Fibroblast of skin of abdomen (primary cell): ENCODE measurements at places on chromosomes 6 and 20.

DNA sequence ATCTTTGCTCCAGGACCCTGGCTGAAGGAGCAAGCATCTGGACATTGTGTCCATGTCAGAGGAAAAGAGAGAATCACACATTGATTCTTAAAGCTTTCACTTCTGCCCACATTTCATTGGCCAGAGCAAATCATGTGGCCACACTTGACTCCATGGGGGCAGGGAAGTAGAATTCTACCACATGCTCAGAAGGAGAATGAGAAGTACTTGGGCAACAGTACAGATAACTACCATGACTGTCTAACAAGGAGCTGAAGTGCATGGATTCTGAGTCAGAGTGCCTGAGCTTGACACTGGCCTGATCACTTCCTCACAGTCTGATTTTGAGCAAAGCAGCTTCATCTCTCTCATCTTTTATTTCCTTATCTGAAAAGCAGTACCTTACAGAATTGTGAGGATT, 38.6 kb downstream of the GHRH start:
- peak; percentile 85 for DNase-seq

- peak; percentile 16 for DNase-seq
Observed at GRCh38 chr20:57498425-57499400, 26.2 kb downstream of the CTCFL start.

- no peak for DNase-seq
Observed at GRCh38 chr20:63850689-63851547, 10.4 kb upstream of the ABHD16B start.

- DNase-seq: no peak
Observed at GRCh38 chr6:38750968-38751615, 36.0 kb downstream of the DNAH8 start.

DNA sequence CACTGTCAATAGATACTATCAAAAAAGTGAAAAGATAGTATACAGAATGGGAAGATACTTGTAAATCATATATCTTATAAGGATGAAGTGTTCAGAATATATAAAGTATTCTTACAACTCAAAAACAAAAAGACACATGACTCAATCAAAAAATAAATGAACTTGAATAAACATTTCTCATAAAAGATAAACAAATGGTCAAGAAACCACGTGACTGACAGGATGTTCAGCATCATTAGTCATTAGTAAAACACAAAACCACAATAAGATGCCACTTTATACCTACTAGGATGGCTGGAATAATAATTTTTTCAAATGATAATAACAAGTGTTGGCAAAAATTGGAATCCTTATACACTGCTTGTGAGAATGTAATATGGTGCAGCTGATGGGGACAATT, 729.1 kb upstream of the HS3ST5 start:
- no peak for DNase-seq

- DNase-seq: peak; percentile 66
Observed at GRCh38 chr6:21587179-21587960, 6.2 kb upstream of the SOX4 start.

- DNase-seq: no peak
Observed at GRCh38 chr6:16884526-16884925, 123.3 kb upstream of the ATXN1 start.

DNA sequence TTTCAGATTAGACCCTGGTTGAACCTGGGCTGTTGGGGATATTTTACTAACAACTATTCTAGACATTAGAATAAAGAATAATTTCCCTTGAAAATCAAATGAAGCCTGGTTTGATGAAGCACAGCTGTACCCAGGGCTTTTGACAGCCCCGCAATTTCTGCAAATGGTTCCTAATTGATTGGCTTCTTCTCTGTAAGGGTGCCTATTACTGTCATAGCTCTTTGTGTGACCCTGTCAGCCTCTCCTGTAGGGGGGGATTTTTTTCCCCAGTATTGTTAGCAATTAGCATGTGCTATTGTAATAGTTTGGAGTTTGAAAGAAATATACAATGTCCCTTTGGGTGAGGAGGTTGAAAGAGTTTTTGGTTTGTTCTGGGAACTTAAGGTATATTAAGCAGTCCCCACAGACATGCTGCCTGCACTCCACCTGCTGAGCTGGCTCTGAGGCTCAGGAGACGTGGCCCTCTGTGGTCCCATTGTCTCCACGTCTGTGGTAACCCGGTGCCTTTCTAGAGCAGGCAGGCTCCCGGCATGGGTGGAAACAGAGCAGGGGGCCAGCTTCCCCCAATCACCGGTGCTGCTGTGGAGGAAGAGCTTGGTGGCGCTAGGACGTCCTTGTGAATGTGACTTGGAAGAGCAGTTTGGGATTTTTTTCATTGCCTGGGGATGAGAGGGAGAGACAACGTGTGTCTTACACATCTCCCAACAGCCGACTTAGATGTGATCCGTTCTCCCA, 47.3 kb upstream of the CLDN20 start:
- no peak for DNase-seq

GRCh38 chr6:110662490-110663211, 152.6 kb downstream of the CDK19 start:
- DNase-seq: peak; percentile 10

DNA sequence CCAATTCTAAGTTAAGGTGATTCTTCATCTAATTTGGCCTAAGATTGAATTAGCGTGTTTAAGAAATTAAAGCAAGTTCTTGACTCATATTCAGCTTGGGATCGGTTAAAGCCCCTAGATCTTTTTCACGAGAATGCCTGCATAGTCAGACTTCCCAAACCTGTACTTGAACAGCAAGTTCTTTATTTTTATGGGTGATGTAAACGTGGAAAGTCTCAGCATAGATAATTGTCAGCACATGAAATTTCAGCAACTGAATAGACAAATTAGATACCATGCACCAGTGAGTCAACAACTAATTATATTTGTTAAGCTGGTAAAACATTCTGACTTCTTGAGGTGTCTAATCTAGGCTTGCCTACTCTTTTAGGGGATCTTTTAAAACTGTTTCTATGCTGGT, 183.1 kb upstream of the TNFAIP3 start:
- no peak for DNase-seq

- DNase-seq: no peak
Observed at GRCh38 chr6:34384321-34385153, 7.9 kb downstream of the NUDT3 start.

- DNase-seq: peak; percentile 80
Observed at GRCh38 chr6:161079566-161080262, 88.1 kb downstream of the MAP3K4 start.

DNA sequence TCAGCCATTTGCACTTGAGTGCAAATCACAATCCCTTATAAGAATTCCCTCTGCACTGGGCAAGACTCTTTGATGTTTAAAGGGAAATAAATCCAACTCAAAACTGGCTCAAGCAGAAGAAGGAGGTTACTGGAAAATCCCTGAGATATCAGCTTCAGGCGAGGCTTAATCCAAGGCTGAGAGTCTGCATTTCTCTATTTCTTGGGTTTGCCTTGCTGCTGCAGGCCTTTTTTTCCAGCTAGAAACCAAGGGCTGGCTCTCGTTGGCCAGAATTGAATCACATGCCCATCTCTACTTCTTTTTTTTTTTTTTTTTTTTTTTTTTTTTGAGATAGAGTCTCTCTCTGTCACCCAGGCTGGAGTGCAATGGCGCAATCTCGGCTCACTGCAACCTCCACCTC, 11.7 kb downstream of the HCK start:
- DNase-seq: no peak

DNA sequence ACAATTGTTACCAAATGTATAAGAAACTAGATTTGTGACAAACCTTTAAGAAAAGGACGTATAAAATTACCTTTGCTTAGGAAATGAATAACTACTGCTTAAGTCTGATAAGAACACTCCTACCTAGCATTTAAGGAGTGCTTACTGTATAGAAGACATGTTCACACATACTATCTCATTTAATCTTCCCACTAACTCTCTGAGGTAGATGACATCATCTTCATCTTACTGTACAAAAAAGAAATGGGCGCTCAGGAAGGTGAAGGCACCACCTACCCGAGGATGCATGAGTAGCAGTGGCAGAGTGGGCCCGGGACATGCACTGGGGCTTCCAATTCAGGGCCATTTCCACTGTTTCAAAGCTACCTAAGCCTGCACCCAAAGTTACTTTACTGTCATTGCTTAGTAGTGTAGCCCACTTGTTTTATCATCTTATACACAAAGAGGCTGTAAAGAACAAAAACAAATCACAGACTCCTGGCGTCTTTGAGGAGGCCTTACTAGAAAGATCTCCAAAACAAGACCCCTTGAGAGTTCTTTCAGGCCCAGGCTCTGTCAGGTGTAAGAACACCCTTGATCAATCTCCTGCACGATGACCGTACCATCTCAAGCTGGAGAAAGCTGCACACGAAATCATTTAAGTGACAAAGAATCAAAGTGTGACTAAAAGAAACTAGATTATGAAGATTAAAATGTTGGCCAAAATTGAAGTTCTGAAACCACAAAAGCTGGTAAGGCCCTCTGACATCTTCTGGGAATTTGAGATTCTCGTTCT, 128.0 kb downstream of the INSM1 start:
- no peak for DNase-seq

DNA sequence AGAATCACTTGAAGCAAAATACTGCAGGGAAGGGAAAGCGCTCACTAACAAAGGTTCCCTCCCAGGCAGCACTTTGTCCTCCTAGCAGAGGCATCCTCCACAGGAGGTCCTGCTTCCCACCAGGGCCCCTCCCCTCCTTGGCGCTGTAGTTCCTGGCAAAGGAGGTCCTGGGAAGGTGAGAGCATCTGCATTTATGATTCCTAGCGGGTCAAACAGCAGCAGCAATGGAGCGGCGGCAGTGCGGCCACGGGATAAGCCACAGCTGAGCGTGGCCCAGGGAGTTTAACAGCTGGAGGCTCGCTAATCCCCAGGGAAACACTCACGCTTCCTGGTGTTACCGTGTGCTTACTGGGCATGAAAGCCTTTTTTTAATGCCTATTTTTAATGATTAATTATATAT, 185.8 kb downstream of the TTLL2 start:
- no peak for DNase-seq

DNA sequence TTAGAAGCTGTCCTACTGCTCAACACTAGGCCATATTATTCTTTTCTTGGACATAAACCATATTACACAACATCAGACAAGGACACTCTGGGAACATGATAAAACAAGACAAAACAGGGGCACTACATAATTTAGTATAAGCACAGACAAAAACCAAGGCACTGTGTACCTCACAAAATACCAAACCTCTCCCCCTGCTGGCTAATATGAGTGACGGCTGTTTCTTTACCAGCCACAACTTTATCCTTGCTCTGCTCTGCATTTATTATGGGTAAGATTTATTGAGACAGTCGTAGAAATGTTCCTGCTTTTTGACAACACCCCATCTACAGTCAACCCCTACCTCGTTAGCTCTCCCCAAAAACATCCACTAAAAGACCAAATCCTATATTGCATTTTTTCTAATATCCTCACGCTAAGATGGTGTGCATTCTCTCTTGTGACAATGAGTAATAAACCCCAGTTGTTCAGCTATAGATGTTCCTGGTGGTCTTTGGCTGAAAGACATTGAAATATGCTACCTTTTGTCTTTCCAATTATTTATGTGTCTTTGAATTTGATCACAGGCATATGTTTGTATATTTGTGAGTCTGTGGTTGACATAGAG, 23.8 kb upstream of the POLR1H start:
- DNase-seq: peak; percentile 17

- no peak for DNase-seq
Observed at GRCh38 chr6:158763434-158764182, 55.6 kb downstream of the EZR start.
